NCI-H2081 (cell line): ENCODE measurements at places on chromosomes 4 and X.
A peak's percentile ranks its signal among the peaks of the same experiment; 100 is the strongest.

- peak; percentile 14 for DNase-seq
Observed at GRCh38 chr4:53022513-53023100, 160.5 kb downstream of the RASL11B start.

GRCh38 chr4:23268072-23268771 lies 575.5 kb downstream of the GBA3 start:
- DNase-seq, result peak; percentile 77

- no peak for DNase-seq
Observed at GRCh38 chr4:108458681-108459080, 161.7 kb upstream of the RPL34 start.

- no peak for DNase-seq
Observed at GRCh38 chr4:108169664-108170063, 932 bp upstream of the LEF1 start.

DNA sequence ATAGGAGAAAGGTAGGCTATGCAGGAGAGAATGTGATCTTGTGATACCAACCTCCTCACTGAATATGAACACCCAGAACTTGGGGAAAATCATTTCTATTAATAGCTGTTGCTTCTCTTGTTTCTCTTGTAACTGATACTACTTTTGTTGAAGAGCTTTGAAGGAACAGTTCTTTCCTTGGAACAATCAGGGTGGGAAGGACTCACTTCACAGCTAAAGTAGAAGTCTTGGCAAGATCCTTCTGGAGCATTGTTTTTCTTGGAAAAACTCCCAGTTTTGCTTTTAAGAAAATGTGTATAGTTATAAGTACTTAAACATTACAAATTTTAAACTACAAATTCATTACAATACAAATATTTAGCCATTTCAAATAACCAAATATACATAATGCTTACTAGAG lies 19.1 kb upstream of the XK start:
- no peak for DNase-seq

DNA sequence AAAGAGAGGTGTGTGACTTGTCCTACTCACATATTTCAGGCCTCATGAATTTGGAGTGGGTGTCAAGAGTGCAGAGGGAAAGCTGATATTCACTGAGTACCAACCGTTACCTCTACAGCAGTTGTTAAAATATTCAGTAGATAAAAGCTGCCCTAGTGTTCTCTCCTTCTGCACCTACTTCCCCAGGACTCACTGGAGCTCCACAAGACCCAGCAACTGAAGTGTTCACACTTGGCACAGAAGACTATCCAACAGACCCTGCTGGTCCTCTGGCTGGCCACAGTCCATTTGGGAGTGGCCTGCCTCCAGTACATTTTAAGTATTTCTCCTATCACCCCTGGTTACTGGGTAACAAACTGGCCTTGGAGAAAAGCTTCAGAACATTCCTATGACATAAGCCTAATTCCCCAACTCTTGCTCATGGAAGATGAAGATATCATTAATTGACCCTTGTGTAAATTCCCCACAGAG lies 70.8 kb downstream of the PPARGC1A start:
- DNase-seq, result no peak

DNA sequence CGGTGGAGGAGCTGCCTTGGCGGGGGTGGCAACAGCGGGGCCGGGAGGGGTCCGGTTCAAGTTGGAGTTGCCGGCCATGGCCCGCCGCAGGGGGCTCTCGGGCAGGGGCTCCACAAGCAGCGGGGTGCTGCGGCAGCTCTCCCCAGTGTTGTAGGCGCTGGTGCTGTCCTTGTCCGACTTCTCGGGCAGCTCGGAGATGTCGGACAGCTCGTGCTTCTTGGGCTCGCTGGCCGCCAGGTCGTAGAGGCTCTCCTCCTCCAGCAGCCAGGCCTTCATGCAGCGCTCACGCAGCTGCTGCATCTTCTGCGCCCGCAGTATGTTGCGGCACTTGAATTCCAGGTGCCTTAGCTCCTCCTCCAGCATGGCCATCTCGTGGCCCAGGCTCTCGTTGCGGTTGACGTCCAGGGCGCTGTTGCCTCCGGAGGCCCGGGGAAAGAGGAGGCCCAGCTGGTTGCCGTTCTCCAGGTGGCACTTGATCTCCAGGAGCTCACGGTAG lies 9.7 kb downstream of the SSR4 start:
- no peak for DNase-seq

- DNase-seq, result no peak
Observed at GRCh38 chr4:5024673-5025072, 5.4 kb upstream of the CYTL1 start.

DNA sequence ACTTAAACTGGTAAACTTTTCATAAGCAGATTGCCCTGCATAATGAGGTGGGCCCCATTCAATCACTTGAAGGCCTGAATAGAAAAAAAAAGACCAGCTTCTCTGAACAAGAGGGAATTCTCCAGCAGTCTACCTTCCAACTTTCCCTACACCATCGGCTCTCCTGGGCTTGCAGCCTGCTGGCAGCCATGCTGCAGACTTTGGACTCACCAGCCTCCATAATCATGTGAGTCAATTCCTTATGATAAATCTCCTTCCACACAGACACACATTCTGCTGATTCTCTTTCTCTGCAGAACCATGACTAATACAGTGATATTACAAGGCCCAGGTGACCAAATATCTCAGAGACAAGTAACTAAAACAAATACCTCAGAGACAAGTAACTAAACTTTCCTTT lies 113.8 kb upstream of the WDR17 start:
- DNase-seq, result no peak

GRCh38 chr4:112284166-112284565 lies 1.5 kb downstream of the TIFA start:
- DNase-seq, result no peak

- DNase-seq, result no peak
Observed at GRCh38 chr4:123573866-123574508, 177.4 kb downstream of the SPRY1 start.

DNA sequence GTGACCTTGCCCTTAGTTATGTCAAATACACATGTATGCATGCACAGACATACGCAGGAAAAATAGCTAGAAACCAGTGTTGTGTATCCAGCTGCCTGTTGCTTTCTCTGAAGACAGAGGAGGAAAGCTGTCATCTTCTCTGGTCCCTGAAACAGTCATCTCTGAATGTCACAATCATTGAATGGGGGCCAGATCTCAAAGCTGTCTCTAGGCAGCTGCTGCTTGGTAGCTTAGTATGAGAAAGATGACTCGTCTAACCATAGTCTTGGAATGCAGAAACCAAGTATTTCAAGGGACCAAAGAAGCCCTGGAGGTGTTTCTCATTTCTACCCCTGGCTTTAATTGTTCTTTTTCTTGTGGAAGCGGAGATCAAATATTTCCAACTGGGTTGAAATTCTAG lies 4.0 kb downstream of the GRIA3 start:
- no peak for DNase-seq
